Natural killer cell (primary cell): ENCODE measurements at places on chromosomes 3 and 15.

- DNase-seq: no peak
Observed at GRCh38 chr3:120163026-120163425, 68.8 kb upstream of the GSK3B start.

GRCh38 chr3:84943379-84943778 lies 15.4 kb upstream of the CADM2 start:
- DNase-seq: no peak

- DNase-seq: no peak
Observed at GRCh38 chr3:186882881-186883685, 40.6 kb downstream of the ADIPOQ start.

GRCh38 chr3:10981961-10982360 lies 10.6 kb upstream of the SLC6A1 start:
- no peak for DNase-seq

- no peak for DNase-seq
Observed at GRCh38 chr3:34837848-34838741, 801.2 kb upstream of the ARPP21 start.

DNA sequence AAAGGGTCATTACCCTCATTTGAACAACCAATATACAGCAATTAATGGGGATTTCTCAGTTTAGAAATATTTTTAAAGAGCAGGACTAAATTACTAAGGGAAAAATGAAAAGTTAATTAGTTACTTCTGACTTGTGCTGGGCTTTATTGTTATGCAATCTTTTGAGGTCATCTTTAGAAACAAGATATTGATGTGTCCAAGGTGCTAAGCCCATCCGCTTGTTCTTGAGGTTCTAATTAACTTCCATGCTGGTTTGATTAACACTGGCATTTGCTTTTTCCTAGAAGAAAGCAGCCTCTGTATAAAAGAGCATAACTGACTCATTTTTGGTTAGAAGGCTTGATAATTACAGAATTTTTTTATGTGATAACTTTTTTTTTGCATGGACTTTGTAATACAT lies 256.5 kb upstream of the AGTR1 start:
- no peak for DNase-seq
